ENCODE measurements at places on chromosomes 12 and 14.

DNA sequence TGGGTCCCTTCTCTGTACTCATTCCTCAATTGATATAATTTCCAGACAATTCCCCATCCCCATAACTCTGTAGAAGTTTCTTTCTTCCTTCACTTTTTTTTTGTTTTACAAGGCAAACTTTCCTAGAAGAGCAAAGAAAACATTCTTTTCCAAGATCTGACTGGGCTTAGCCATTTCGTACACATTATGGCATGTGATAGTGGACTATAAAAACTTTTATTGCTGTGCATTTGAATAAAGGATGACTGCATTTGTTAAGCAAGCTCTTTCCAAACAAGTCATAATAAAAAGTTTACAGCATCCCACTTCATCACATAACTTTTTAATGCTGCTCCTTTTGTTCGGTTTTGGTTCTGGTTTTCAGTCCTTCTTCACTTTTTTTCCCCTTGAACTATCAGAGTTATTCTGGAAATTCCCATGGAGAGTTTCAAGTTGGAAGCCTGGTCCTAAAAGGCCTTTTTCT is 231.0 kb upstream of the HMGA2 start:
- DNase-seq = no peak

- no peak for DNase-seq
These were observed 30.9 kb upstream of the TUBA1C start for GRCh38 chr12:49233842-49234526.

GRCh38 chr14:86646696-86647690 is 1117.0 kb downstream of the FLRT2 start:
- DNase-seq = no peak

- no peak for DNase-seq
These were observed 98.8 kb upstream of the NTF3 start for GRCh38 chr12:5333096-5333495.

DNA sequence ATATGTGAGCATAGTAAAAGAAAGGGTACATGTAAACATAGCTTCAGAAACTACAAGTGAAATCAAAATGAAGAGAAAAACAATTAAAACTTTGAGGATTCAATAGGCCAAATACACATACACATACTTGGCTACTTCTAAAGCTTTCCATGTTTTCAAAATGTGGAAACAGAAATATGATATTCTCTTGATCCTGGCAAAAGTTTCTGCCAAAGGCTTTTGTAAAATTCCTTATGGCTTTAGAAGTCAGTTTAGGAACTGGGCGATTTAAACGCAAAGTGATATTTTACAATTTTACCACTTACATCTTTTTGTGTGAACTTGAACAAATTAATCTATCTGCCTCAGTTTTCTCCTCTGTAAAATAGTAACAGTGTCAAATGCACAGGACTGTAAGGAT is 756.4 kb downstream of the C12orf50 start:
- no peak for DNase-seq

- no peak for DNase-seq
These were observed 47.4 kb downstream of the CHST11 start for GRCh38 chr12:104504146-104504545.

- no peak for DNase-seq
These were observed 318.8 kb downstream of the NRXN3 start for GRCh38 chr14:78488938-78489337.

GRCh38 chr14:80770114-80770908 is 171.2 kb downstream of the CEP128 start:
- no peak for DNase-seq

GRCh38 chr14:90514015-90514398 is 117.2 kb downstream of the CALM1 start:
- DNase-seq = no peak

DNA sequence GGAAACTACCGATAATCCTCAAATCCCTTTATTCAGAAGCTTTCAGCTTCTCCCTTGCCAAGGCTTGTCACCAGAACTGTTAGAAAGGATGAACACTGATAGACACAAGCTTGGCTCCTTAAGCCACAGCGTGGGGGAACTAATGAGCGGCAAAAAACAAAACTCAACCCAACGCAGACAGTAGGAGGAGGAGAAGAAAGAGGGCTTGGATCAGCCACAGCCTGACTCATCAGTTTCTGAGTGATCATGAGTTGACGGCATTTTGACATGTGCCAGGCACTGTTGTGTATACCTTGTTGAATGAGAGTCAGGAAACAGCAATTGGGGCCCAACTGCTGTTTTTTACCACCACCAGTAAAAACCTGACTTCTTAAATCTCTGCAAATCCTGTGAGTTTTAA is 23.7 kb downstream of the PLXNC1 start:
- DNase-seq = no peak

GRCh38 chr12:24424889-24425600 is 475.6 kb upstream of the SOX5 start:
- DNase-seq = no peak

DNA sequence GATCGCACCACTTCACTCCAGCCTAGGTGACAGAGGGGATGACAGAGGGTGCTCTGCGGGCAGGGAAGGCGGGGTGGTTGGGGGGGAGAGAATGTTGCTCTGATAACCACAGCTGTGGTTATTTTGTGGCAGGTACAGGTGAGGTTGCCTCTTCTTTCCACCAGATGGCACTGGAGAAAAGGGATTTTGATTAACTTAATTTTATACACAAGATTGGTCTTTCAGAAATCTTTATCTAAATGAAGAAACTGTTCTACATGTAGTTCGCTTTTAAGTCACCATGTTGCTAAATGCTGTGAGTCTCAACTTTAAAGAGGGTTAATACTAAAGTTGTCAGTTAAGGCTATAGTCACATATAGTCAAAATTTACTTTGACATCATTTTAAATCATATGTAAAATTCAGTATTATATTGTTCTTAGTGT is 25.7 kb downstream of the FGF23 start:
- DNase-seq = no peak

- no peak for DNase-seq
These were observed 266.4 kb upstream of the CAND1 start for GRCh38 chr12:67002720-67003119.

- no peak for DNase-seq
These were observed 103.1 kb downstream of the SMOC1 start for GRCh38 chr14:69982220-69982839.

- no peak for DNase-seq
These were observed 78.4 kb downstream of the SSPN start for GRCh38 chr12:26273811-26274210.

DNA sequence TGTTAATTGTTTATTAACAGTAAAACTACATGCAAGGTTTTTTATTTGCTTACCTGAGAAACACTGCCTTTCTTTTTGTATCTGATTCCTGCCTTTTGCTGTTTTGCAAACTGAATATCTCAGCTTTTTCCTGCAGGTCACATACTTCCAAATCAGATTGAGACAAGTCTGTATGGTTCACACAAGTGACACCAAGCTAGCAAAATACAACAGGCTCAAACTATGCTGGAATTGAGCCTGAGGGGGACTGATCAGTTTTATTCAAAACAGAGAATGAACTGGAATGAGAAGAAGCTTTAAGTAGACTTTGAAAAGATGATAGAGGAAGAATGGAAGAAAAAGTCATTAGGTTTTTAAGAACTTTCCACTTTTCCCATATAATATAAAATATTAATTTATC is 12.2 kb upstream of the CDK17 start:
- no peak for DNase-seq

DNA sequence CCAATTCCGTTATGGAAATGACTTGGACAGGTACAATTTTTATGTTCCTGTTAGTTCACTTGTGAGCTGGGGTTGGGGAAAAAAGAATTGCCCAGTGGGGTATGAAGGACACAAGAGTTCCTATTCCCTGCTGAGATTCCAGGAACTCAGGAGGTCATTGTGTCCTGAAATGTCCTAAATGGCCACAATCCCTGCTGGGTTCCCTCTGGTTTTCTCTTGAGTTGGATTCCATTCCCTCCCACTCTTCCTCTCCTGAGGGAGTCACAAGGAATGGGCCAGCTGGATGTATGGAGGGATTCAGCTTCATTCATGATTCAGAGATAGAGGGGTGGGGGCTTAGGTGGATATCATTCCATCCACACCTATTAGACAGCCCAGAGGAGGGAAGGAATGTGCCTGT is 34.5 kb upstream of the DCD start:
- DNase-seq = no peak

DNA sequence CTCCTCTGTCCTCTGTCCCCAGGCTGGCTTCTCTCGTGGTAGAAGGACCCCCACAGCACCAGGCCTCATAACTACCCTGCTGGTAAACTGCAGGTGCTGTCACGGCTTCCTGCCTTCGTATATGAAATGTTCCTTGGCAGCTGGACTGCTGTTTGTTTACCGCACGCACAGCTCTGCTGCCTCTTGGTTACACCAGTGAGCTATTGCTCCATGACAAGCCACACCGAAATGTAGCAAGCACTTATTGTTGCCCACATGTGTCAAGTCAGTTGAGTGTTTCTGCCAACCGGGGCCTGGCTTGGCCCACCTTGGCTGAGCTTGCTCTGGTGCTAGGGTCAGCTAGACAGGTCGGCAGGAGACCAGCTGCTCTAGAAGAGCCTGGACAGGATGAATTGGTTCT is 21.7 kb upstream of the TCL1B start:
- DNase-seq = no peak

DNA sequence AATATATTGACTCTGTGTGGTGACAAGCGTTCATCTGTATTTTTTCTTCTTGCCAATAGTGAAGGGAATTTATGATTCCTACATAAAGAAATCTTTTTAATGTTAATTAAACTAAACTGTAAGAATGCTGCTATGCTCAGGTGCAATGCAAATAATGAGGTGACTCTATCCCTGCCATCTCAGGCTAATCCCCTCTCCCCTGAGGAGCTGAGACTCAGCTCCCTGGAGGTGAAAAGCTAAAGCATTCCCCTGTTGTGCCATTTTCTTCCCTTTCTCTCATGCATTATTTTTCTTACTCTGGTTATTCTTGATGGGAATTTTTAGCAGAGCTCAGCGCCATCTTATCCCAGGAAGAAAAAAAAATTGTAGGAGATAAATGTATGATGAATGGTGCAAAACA is 113.9 kb upstream of the FGD4 start:
- DNase-seq = no peak

- no peak for DNase-seq
These were observed 1.6 kb upstream of the RTL1 start for GRCh38 chr14:100905166-100905565.

- DNase-seq = no peak
These were observed 5.5 kb downstream of the MAP3K12 start for GRCh38 chr12:53493610-53494391.

GRCh38 chr14:69432364-69432763 is 33.9 kb downstream of the SLC39A9 start:
- no peak for DNase-seq

- DNase-seq = no peak
These were observed 13.1 kb downstream of the SERPINA3 start for GRCh38 chr14:94625353-94625635.

GRCh38 chr12:76713130-76713529 is 50.8 kb upstream of the ZDHHC17 start:
- no peak for DNase-seq

- no peak for DNase-seq
These were observed 218.9 kb upstream of the TMTC1 start for GRCh38 chr12:30002677-30003076.

- no peak for DNase-seq
These were observed 33.2 kb downstream of the DUSP6 start for GRCh38 chr12:89319122-89319521.

DNA sequence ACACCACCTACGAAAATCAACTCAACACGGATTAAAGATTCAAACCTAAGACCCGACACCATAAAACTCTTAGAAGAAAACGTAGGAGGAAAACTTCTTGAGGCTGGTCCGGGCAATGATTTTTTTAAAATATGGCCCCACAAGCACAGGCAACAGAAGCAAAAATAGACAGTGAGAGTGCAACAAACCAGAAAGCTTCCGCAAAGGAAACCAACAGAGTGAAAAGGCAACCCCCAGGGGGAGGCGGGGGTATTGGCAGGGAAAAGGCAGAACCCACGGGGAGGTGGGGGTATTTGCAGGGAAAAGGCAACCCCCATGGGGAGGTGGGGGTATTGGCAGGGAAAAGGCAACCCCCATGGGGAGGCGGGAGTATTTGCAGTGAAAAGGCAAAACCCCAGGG is 20.5 kb upstream of the FBRSL1 start:
- no peak for DNase-seq

GRCh38 chr14:55071870-55072640 is 20.6 kb downstream of the MAPK1IP1L start:
- no peak for DNase-seq

DNA sequence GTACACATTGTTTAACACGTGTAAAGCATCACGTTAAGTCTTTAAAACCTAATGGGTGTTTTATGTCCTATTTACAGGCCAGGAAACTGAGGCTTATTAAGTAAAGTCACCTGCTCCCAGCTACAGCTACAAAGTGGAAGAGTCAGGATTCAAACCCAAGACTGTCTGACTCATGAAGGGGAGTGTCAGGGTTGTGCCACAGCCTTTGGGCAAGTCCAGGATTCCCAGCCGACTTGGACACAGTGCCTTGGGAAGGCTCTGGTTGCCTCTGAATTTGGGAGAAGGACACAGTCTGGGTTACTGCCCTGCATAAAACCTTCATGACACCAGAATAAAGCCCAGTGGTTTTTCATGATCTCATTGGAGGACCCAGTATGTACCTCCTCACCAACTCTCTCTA is 7.3 kb downstream of the RNU4-2 start:
- no peak for DNase-seq

DNA sequence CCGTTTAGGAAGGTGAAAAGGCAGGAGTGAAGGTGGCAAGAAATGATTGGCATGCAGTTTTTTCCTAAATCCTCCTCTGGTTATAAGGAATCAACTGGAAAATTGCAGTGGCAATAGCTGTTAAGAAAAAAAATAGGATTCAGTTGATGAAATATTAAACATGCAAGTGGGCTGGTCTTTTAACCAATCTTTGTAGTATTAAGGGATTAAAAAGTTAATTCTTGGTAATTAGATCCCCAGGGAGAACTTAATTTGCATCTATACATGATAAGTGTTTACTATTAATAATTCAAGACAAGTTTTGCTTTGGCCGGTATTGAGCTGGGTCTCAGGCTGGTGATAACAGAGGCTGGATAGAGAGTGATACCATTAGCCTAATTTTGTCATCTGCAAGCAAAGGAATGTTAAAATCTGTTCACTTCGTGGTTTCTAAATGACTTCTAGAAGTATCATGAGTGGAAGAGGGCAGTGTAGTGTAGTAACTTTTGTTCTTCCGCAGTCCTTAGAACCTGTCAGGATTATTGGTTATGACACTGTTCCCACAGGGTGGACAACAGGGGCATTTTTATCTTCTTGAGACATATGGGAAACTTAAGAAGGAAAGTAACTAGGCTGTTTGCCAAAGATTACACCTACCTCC is 118.5 kb downstream of the PRKCH start:
- DNase-seq = no peak

GRCh38 chr12:93056971-93057535 is 128.0 kb upstream of the EEA1 start:
- no peak for DNase-seq

DNA sequence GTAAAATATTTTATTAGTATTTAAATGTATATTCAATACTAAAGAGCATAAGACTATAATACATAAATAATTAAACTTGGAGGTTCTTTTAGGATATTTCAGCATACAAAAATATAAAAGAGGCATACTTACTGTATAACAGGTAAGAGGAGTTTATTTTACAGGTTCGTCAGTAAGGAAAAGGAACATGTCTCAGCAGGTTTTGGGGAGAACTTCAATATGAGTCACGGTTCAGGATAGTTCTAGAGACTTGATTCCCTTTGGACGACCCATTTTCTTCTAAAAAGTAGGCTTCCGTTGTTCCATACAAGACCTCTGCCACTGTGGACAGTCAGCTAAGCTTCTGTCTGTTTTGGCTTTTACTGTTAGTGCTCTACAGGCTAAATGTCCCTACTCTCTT is 181.1 kb downstream of the ALX1 start:
- no peak for DNase-seq

GRCh38 chr12:10363914-10364814 is 25.7 kb downstream of the KLRK1 start:
- peak; percentile 54 for DNase-seq
